ENCODE measurements at places on chromosomes 3 and 15. TPM values are rescaled to one million over a fixed set of nuclear protein-coding genes. Genes with fewer than 3 reads are reported as not detected.
A peak's percentile ranks its signal among the peaks of the same experiment; 100 is the strongest.

- DNase-seq: peak; percentile 89
Observed at GRCh38 chr3:31077021-31077601, 182.7 kb upstream of the GADL1 start.

- no peak for DNase-seq
Observed at GRCh38 chr3:115551016-115551415, 72.3 kb upstream of the GAP43 start.

Gene EFCC1
- 1.3 TPM for polyA plus RNA-seq

Gene UROC1
- polyA plus RNA-seq: not detected

DNA sequence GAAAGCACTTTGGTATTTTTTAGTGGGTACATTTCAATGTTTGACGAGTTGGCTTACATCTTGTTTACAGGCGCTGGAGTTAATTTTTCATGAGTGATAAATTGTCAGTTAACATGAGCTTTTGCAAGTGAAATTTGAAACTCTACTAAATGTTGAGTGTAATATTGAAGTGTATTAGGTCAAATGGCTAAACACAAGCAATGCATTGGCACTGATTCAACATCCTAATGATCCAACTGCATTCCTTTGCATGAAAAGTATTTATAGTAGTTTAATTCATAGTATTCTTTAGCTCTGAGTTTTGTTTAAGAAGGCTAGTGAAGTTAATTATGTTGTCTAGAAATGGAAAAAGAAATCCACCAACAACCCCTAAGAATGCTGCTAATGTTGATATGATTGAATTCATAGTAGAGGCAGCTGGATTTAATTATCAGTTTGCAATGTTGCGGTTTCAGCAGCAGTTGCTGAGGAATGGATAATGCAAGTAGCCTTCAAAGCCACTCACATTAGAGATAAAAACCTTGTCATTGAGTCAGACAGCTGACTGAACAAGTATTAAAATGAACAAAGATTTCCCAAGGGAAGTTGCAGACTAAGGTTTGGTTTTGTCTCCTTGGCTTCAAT lies 245.6 kb upstream of the GOLIM4 start:
- no peak for DNase-seq

DNA sequence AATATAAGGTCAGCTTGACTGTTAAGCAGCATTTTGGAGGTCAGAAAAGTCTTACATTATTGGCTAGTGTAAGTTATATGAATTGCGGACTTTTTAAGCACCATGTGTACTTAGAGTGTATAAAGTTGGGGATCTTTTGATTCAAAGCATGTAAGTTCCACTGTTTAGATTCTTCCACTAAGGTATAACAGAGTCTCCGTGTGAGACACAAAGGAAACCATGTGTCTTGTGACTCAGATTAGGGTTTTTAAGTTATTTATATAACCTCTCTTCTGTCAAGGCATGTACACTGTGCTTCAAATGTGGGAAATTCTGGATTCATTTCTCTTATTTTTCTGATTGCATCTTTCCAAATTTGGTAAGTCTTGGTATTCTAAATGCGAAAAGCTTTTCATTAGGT lies 143.5 kb upstream of the SOX2 start:
- DNase-seq: peak; percentile 14

Gene MYH15
- polyA plus RNA-seq: not detected

GRCh38 chr15:80639168-80639555 lies 55.9 kb upstream of the ABHD17C start:
- DNase-seq: no peak

Gene SERINC4
- 0.05 TPM for polyA plus RNA-seq

DNA sequence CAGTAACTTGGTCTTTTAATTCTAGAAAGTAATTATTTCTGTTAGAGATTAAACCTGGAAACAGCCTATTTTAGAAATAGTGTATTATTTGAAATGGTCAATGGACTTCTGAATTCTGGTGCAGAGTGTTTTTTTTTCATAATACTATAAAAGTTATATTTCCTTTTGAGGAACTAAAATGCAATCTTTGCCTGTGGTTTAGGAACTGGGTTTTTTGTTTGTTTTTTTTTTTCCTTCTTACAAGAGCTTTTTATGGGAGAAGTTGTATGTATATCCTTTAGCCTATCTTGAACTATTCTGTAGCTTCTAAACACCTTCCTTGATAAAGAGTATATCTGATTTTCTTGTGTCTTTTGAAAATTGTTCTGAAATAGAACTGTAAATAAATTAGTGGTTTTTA lies 88.3 kb downstream of the ARIH1 start:
- no peak for DNase-seq

DNA sequence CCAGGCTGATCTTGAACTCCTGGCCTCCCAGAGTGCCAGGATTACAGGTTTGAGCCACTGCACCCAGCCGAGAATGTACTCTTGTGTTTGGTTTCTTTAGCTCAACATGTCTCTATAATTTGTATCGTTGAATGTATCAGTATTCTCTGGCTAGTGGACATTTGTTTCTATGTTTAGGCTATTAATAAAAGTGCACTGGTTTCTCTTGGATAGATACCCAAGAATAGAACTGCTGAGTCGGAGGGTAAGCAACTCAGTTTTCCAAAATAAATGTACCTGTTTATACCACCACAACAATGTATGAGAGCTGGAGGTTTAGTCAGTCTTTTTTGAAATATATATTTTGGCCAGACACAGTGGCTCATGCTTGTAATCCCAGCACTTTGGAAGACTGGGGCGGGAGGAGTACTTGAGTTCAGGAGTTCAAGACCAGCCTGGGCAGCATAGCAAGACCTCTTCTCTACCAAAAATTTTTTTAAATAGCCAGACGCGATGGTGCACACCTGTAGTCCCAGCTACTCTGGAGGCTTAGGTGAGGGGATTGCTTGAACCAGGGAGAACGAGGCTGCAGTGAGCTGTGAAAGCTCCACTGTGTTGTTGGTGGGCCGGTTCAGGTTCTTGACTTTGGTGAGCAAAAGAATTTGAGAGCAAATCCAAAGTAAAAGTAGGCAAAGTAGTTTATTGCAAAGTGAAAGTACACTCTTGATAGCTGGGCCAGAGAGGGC lies 7.7 kb upstream of the IVD start:
- no peak for DNase-seq
